Vagina (tissue), 2 donors: ENCODE measurements at places on chromosomes 2 and 18. TPM values are rescaled to one million over a fixed set of nuclear protein-coding genes. Genes with fewer than 3 reads are reported as not detected.

DNA sequence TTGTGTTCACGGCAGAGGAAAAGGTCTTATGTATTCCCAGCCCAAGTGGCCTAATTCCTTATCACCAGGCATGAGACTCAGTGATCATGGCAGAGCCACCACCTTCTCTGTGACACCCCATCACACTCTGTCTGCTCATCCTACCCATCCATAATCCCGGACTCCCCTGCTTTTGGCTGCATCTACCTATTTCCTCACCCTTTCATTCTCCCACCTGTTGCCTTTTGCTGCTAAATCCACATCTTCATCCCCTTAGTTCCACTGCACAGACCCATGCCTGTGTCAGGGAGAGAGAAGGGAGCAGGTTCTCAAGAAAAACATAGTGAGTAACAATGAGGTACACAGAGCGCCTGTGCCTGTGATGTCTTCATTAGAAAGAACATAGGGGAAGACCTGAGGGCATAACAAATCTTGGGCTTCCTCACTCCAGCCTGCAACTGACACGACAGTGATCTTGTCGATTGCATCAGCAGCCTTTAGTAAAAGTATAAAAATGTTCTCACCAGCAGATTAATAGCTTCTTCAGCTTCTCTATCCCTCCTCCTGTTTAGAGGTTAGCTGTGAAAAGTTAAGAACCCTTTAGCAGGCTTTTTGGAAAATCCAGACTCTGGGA, 246.5 kb upstream of the SPRED2 start:
- no peak overlapping the region for H3K27ac ChIP-seq
- no peak for DNase-seq
- H3K27me3 ChIP-seq = no peaks in the 10 kb centered on the region
- H3K36me3 ChIP-seq = no peaks in the 10 kb centered on the region
- H3K4me1 ChIP-seq = no peaks in the 10 kb centered on the region

- no peaks in the 10 kb centered on the region for H3K4me1 ChIP-seq
- no peak overlapping the region for H3K27ac ChIP-seq
- H3K27me3 ChIP-seq = no peaks in the 10 kb centered on the region
Measured at GRCh38 chr2:238023608-238024007, 37.2 kb upstream of the SCLY start.

- no peaks in the 10 kb centered on the region for H3K27me3 ChIP-seq
- H3K36me3 ChIP-seq = no peaks in the 10 kb centered on the region
- no peaks in the 10 kb centered on the region for H3K4me1 ChIP-seq
- H3K4me3 ChIP-seq = no peak overlapping the region
- no peak for DNase-seq
Measured at GRCh38 chr2:45207101-45207500, 197.8 kb upstream of the SIX2 start.

- peaks cover 4% of the 10 kb centered on the region for H3K4me1 ChIP-seq
- no peak overlapping the region for H3K27ac ChIP-seq
- H3K27me3 ChIP-seq = no peaks in the 10 kb centered on the region
- DNase-seq = no peak
Measured at GRCh38 chr18:63779386-63779785, 4.2 kb downstream of the SERPINB7 start.

DNA sequence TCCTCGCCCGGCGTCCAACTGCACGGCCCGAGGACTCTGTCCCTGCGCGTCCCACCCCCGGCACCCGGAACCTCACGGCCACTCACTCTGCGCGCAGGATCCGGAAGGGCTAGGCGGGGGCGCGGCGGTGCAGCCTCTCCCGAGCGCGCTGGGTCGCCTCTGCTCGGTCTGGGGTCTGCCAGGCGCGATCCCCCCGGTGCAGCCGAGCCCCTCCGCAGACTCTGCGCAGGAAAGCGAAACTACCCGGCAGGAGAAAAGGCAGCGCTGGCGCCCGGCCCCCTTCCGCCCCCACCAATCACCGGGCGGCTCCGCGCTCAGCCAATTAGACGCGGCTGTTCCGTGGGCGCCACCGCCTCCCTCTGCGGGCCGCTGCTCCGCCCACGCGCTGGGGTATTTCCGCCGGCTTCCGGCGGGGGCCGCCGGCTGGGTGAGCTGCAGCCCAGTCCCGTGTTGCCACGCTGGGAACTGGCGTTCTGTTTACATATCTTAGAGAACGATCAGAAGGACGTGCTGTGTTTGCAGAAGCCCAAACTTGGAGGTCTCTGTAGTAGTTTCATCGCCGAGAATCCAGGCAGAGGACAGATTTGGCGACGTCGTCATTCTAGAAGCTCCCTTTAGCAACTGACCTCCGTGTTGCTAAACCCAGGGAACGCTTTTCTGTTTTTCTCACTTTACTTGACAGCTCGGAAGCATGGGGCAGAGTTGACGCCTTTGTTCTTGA, at the start of gene STAT1:
STAT1 (minus strand) TSS at position 240 of the 721 bp plus-strand sequence. CDS start 4,168 bp downstream, outside the sequence.
- H3K4me1 ChIP-seq = peaks cover 33% of the 10 kb centered on the region
- peak within 1 kb of the TSS; percentile 89 for H3K27ac ChIP-seq
- peak within 1 kb of the TSS; percentile 77 for H3K4me3 ChIP-seq
- no peaks in the 10 kb centered on the region for H3K36me3 ChIP-seq

GRCh38 chr2:180246268-180246667, 239.2 kb upstream of the CWC22 start:
- H3K27me3 ChIP-seq = no peaks in the 10 kb centered on the region
- no peaks in the 10 kb centered on the region for H3K36me3 ChIP-seq
- H3K4me3 ChIP-seq = no peak overlapping the region
- no peaks in the 10 kb centered on the region for H3K4me1 ChIP-seq
- DNase-seq = no peak

DNA sequence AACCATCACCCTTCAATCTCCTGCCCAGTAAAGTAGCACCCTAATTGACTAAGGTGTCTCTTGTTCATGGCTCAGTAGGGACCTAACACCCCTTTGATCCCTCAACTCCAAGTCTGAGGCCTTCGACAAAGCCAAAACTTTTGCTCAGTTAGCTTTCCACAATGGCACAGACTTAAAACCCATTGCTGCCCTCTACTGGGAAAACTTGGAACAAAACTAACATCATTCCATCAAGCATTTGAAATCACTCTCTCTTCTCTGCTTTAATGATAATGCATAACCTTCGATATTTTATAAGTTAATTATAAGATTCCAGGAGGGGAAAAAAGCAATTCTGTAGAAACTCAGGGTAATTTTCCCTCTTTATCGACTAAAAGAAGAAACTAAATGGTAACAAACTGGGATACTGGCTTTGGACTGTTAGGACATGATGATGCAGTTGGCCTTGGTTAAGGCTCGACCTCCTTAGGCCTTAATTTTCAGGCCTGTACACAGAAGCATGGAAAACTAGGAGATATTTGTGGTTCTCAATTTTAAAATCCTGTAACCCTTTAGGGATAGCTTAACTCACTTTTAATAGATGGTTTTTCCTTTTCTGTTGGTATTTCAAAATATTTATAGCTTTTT, 127.8 kb downstream of the STK39 start:
- DNase-seq = no peak
- H3K36me3 ChIP-seq = no peaks in the 10 kb centered on the region
- H3K4me3 ChIP-seq = no peak overlapping the region
- no peak overlapping the region for H3K27ac ChIP-seq
- no peaks in the 10 kb centered on the region for H3K27me3 ChIP-seq

MPPE1 gene
- total RNA-seq = 24.6 TPM

DUSP2 gene
- 14.0 TPM for total RNA-seq

SERPINB5 gene
- 141 TPM for total RNA-seq

RNF152 gene
- total RNA-seq = 45.7 TPM

TMEM178A gene
- total RNA-seq = 2.0 TPM
